ENCODE measurements at places on chromosomes 3 and 15.
A peak's percentile ranks its signal among the peaks of the same experiment; 100 is the strongest.

DNA sequence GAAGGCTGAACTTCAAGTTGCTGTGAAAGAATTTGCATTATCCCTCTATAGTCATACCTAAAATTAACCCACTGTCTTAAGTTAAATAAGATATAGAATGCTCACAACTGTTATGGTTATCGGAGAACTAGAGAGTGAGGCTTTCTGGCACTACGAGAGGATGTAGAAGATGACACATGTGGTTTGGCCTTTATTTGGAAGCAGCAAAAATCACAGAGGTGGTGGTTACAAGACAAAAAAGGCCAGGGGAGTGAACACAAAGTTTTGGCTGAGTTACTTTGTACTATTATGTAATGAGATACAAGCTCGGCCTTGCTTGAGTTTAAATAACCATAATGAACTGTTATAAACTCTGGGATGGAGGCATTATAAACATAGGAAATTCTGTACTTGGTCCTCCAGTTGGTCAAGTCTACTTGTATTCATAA, 78.3 kb upstream of the ICE2 start:
- H3K27me3 ChIP-seq = no peaks in the 10 kb centered on the region
- peak overlapping the region; percentile 65 for H3K27ac ChIP-seq
- DNase-seq = no peak
- H3K36me3 ChIP-seq = peaks cover 11% of the 10 kb centered on the region
- H3K4me3 ChIP-seq = peak overlapping the region; percentile 59
- peaks cover 76% of the 10 kb centered on the region for H3K4me1 ChIP-seq

DNA sequence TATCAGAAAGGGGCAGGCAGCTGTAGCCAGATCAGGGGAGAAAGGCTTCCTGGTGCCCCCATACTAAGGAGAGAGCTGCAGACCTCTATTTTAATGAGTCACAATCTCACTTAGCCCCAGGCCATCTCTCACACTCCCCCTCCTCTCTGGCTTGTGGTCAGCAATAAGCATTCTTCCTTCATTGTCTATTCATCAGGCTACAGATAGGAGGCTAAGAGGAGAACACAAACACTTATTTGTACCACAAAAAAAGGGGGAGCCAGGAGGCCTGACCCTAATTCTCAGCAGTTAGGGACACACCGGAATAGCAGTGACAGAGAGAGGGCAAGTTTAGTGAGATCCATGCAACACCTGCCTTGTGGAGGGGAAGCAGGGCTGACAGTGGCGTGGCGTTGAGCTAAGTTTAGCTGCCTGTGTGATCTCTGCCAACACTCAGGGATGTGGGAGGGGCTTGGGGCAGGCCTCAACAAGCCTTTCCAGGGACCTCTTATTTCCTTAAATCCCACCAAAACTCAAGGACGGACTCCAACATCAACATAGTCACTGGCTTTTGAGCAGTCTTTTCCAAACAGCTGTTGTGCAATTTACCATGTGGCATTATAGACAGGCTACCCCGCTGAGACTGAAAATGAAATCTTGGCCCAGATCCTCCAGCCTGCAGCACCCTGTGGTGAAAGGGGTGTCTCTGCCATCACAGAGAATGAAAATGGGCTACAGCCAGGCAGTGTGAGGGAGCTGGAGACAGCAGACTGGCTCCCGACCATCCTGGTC, 191.9 kb upstream of the TSC22D2 start:
- no peak overlapping the region for H3K4me3 ChIP-seq
- H3K27me3 ChIP-seq = peaks cover 29% of the 10 kb centered on the region
- no peak for DNase-seq

DNA sequence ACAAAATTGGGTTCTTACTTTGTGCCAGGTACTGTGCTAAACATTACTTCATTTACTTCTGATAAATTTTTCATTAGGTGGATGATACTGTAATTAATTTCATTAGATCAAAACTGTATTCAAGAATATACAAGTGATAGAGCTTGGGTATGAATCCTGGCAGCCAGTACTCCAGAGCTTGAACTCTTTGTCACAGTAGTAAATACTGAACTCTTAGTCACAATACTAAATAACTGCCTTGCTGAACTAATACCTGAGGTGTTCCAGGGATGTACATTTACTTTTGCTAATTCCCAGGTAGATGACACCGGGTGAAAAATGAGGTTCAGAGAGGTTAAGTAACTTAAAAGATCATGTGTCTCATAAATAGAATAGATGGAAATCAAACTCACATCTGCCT, 20.3 kb downstream of the FXR1 start:
- no peak overlapping the region for H3K27ac ChIP-seq
- no peaks in the 10 kb centered on the region for H3K27me3 ChIP-seq
- no peak for DNase-seq
- peaks cover 34% of the 10 kb centered on the region for H3K36me3 ChIP-seq
- H3K4me1 ChIP-seq = peaks cover 38% of the 10 kb centered on the region

DNA sequence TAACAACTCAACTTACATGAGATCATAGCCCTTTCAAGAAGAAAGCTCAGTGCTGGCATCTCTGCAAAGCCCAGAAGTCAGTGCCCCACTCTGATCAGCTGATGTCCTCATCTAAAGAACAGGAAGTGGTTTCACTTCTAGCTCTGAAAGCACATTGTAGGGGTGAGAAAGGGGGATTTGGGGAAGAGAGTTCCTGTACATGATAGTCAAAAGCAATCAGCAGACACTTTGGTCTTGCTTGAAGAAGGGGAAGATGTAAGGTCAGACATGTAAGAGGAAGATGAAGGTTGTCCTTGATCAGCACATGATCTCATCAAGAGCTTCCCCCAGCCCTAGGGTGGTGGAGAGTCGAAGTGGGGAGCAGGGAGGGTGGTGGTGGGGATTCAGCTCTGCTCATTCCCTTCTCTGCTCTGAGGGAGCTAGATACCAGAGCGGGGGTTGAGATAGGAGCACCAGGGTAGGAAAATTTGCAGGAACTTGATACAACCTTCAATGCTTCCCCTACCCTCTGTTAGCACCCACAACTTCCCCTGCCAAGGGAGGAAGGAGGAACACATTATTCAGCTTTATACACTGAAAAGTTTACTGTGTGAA, 76.4 kb upstream of the ETV5 start:
- peaks cover 13% of the 10 kb centered on the region for H3K4me1 ChIP-seq
- peak overlapping the region; percentile 74 for H3K27ac ChIP-seq
- no peaks in the 10 kb centered on the region for H3K27me3 ChIP-seq
- H3K4me3 ChIP-seq = peak overlapping the region; percentile 0

DNA sequence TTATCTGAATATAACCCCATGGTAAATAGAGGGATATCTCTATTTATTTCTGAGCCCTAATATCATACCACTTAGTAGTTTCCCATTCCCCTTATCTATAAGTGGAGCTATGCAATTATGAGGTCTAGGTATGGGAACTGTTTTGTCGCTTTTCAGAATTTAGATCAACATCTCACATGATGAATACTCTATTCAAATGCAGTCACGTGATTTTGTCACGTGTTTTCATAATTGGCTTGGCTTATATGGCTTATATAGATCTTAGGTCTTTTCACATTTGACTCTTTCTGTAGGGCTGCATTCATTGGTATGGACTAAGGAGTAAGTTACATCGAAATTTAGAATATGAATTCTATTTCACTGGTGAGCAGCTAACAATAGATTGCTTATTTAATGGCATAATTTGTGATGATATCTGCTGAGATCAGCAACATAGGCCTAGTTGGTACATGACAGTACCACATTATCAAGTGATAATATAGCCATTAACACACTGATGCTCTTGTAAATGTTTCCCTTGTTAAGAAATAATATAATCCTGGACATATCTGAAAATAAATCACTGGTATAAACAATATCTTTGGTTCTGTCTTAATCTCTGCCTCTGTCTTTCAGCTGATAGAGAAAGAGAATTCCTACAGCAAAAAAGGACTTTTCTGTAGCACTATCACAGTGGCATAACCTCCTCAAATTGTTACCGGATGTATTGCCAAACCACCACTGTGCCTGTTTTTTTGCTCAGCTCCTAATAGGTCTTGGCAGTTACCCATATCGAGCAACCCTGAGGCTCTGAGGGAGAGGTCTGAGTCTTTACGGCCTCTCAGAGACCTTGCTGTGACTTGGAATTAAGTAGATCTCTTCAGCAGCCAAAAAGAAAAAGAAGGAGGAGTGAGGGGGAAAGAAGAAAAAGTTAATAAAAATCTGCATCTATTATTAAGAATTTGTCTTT, 357.1 kb downstream of the ZPLD1 start:
- no peak overlapping the region for H3K4me3 ChIP-seq
- H3K27ac ChIP-seq = no peak overlapping the region
- no peaks in the 10 kb centered on the region for H3K27me3 ChIP-seq
- DNase-seq = no peak

DNA sequence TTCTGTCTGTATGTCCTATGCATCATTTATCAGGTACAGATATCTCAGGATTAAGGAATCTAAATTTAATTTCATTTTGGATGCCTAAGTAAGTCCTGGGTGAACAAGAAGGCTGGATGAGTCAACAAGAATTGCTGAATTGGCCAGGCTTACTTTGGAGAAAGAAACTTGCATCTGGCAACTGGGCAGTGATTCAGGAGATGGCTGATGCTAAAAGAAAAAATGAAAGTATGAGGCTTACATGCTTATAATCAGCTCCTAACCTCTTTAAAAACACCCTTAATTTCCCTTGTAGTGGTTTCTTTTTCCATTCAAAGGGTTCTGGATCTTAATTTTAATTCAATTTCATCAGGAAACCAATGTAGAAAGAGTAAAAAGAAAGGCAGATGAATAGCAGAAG, 228.8 kb upstream of the PEX5L start:
- H3K4me3 ChIP-seq = no peak overlapping the region
- DNase-seq = no peak
- no peaks in the 10 kb centered on the region for H3K27me3 ChIP-seq

GRCh38 chr15:42788725-42789124, 51.8 kb upstream of the CDAN1 start:
- no peaks in the 10 kb centered on the region for H3K4me1 ChIP-seq
- DNase-seq = no peak
- no peaks in the 10 kb centered on the region for H3K27me3 ChIP-seq

- no peak for DNase-seq
- H3K36me3 ChIP-seq = peaks cover 2% of the 10 kb centered on the region
- H3K27me3 ChIP-seq = no peaks in the 10 kb centered on the region
- no peak overlapping the region for H3K27ac ChIP-seq
These were observed 23.9 kb upstream of the BCL2L10 start for GRCh38 chr15:52136442-52136980.

- H3K27me3 ChIP-seq = peaks cover 14% of the 10 kb centered on the region
- peaks cover 12% of the 10 kb centered on the region for H3K4me1 ChIP-seq
- no peak overlapping the region for H3K4me3 ChIP-seq
- H3K27ac ChIP-seq = no peak overlapping the region
- no peaks in the 10 kb centered on the region for H3K36me3 ChIP-seq
These were observed 5.1 kb downstream of the HIGD2B start for GRCh38 chr15:72680931-72681330.

GRCh38 chr3:28850186-28850585, 430.7 kb upstream of the RBMS3 start:
- H3K4me3 ChIP-seq = no peak overlapping the region
- H3K27me3 ChIP-seq = peaks cover 1% of the 10 kb centered on the region
- no peaks in the 10 kb centered on the region for H3K36me3 ChIP-seq

GRCh38 chr3:105829229-105829628, 39.6 kb downstream of the CBLB start:
- peak; percentile 49 for DNase-seq
- H3K27me3 ChIP-seq = no peaks in the 10 kb centered on the region
- peaks cover 70% of the 10 kb centered on the region for H3K36me3 ChIP-seq

- H3K4me3 ChIP-seq = no peak overlapping the region
- H3K4me1 ChIP-seq = no peaks in the 10 kb centered on the region
- no peak overlapping the region for H3K27ac ChIP-seq
These were observed 613.6 kb downstream of the CADM2 start for GRCh38 chr3:85572426-85572825.

GRCh38 chr3:10968401-10968800, 24.1 kb upstream of the SLC6A1 start:
- no peak overlapping the region for H3K4me3 ChIP-seq
- H3K4me1 ChIP-seq = no peaks in the 10 kb centered on the region
- H3K27ac ChIP-seq = no peak overlapping the region
- H3K36me3 ChIP-seq = no peaks in the 10 kb centered on the region

DNA sequence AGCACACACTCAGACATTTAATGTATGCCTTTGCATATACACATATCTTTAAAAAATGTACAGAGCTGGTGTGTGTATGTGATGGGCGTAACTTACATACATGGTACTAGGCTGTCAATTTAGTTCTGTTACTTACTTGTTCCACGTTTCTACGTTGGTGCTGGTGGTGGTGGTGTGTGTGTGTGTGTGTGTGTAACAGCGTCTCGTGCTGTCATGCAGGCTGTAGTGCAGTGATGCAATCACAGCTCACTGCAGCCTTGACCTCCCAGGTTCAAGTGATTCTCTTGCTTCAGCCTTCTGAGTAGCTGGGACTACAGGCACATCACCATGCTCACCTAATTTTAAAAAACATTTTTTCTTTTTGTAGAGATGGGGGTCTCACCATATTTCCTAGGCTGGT, 64.2 kb downstream of the ISG20 start:
- peaks cover 26% of the 10 kb centered on the region for H3K27me3 ChIP-seq
- peaks cover 7% of the 10 kb centered on the region for H3K4me1 ChIP-seq
- no peaks in the 10 kb centered on the region for H3K36me3 ChIP-seq
- DNase-seq = no peak
- no peak overlapping the region for H3K27ac ChIP-seq
